ENCODE measurements at places on chromosomes 2 and 18.

- DNase-seq, result no peak
Measured at GRCh38 chr2:233892793-233893192, 24.4 kb upstream of the TRPM8 start.

DNA sequence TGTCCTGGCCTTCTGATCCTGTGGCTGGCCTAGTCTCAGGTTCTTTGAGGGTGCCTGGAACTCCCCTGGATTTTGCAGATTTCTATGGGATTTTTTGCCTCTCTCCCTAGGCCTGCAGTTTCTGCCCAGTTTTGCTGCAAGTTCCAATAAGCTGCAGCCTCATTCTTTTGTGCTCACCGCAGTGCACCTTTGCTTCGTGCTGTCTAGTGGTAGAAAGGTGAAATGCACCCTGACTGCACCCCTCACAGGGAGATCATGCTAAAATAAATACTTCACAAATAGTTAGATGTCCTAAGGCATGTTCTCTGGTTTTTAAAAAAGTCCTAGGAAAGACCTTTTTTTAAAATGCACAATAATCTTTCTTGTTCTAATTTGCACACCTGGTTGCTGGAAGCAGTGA lies 72.5 kb downstream of the GNAL start:
- DNase-seq, result no peak

DNA sequence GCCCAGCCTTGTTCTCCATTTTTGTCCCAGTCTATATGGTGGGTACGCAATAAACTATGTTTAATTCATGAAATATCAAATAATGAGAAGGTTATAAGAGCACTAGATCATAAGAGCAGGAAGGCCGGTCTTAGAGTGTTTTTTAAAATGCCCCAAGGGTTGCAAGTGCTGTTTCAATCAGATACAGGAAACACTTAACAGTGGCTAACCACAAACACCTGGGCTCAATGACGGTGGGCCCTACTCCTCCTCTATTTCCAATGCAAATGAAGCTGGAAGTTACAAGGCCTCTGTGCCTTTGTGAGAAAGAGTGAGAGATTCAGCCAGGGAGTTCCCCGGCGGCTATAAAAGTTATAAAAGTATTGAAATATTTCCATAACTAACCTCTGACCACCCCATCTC lies 18.9 kb upstream of the WDR33 start:
- DNase-seq, result peak; percentile 72

DNA sequence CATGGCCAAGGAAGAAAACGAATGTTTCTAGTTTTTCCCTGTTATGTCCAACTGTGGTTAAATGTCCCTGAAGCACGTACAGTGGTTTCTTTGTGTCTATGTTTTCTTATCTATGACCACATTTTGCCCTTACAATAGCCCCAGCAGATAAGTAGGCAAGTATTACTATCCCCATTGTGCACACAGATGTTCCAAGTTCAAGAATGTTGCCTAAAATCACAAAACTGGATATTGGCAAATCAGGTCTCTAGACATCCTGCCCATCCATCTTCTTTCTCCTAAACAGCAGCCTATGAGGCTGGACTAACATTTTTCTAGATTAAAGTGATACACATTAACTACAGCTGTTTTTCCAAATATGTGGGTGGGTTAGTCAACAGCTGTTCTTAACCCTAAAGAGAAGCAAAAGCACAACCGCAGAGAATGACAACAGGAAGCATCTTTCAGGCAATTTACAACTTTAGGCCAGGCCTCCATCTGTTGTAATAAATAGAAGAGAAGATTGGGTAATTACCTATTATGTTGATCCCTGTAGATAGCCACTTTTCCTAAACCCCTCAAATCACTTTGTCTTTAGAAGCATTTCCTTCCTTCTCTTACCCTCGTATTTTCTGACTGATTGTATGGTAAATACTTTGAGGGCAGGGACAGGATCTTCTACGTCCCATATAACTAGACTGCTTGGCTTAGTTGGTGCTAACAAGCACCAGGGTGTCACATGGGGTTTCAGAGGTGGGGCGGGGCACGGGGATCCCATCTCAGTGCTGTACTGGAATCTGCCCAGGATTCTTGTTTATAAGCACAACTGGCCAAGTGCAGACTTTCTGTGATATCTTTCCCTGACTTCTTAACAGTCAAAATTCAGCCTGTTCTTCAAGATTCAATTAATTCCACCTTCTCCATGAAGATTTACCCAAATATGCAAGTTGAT lies 132.1 kb upstream of the SETBP1 start:
- no peak for DNase-seq

DNA sequence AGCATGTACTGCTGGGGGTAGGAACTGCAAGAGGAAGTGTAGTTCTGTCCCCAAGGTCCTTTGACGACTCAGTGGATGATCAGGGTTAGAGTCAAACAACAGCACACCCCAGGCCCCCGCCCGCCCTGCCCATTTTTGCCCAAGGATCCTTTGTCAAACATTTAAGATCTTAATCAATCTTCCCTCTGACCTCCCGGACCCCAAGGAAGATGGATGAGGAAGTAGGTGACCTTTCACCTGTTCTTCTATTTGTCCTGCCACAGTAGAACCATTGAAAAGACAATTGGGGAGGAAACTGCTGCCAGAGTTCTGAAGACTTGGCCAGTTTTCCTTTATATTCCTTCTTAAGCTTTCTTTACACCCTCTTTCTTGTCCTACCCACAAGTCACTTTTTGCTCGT lies 12.1 kb downstream of the EPHA4 start:
- DNase-seq, result no peak

DNA sequence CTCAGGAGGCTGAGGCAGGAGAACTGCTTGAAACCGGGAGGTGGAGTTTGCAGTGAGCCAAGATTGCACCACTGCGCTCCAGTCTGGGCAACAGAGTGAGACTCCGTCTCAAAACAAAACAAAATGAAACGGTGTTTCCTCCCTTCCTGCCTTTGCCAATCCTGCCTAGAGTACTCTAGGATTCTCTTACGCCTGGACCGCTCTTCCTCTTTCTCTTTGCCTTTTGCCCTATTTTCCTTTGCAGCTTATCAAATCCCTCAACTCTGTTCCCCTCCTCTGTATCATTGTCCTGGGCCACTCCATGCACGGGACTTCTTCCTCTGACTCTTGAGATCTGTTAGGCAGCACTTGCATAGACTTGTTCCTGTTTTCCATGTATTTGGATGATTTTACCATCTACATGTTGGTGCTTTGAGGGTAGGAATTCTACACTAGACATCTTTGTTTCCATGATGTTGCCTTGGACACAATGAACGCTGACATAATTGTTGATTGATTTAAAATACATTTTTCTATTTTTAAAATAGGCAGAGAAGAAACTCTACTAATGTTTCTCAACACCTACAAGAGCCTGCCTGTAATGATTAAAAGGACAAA lies 24.8 kb upstream of the ACYP2 start:
- no peak for DNase-seq

- no peak for DNase-seq
Measured at GRCh38 chr2:1405967-1406366, 7.3 kb upstream of the TPO start.

GRCh38 chr2:35510636-35511035 lies 844.9 kb upstream of the CRIM1 start:
- no peak for DNase-seq

GRCh38 chr2:201858281-201859184 lies 52.2 kb downstream of the CDK15 start:
- no peak for DNase-seq

DNA sequence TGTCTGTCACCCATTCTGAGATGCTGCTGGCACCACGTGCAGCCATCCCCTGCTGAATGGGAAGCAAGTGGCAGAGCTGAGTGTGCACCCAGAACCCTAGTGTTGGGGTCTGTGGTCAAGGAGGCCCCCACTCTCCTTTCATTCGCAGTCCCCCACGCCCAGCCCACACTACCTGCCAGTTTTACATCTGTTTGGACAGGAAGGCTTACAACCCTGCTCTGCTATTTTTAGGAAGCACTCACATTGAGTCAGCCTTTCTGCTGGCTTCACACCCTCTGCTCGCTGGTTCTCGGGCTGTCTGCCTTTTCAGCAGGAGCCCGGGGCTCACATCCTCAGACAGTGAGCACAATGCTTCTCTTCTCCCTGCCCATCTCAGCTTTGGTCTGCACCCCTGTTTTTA lies 10.7 kb upstream of the ADCY3 start:
- no peak for DNase-seq

GRCh38 chr18:58668211-58668610 lies 3.1 kb upstream of the MALT1 start:
- no peak for DNase-seq

DNA sequence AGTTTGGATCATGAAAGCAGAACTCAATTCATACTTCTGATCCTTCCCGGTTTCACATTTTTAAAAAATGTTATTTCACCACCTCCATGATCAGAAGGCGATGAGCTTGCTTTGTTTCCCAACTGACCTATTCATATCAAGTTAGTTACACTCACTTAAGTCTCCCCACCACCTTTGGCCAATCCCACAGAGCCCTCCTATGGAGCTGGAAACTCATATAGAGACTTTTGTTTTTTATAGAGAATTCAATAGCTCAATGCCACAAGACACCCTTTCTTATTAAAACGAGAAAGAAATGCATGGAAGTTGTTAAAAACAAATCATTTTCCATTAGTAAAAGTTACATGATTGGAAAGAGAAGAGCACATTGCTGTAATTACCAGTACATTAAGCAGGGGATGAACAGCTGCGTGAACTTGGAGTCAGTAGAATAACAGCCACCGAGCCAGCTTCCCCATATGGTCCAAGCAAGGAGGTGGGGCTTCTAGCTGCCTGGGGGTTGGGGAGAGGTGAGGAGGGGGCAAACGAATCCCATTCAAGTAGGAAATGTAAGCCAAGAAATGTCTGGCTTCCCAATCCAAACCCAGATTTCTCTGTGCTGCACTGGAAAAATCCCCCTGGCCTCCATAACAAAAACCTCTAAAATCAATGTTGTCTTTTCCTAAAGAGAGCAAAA lies 614.5 kb downstream of the IRS1 start:
- DNase-seq, result no peak

DNA sequence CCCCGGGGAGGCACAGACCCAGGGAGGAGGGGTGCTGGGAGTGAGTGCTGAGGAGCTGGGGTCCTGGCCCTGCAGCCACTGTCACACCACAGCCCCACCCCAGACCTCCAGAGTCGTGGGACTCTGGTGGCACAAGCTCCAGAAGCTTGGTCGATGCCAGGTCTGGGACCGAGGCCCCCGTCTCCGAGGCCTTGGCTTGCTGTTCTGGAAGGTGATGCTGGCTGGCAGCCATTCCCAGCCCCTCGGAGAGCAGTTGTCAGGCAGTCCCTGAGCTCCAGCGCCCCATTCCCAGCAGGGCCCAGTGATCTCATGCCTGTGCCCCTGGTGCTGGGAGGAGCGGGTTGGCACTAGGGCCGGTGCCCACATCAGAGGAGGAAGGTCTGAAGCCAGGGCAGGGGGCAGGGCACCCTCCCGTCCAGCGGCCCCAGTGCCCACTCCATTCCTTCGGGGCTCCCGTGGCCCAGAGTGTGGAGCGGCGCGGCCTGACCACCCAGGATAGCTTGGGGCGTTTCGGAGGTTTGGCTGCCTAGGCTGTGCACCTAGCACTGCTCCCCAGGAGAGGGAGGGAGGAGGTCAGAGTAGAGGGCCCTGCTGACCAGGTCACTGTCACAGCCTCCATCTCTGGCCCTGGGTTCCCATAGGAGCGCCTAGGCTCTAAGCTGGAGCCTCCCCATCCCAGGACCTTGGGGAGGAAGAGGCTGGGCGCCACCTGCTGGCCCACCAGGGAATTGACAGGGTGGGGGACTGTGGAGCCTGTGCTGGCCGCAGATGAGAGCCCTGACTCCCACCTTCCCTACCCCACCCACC lies 16.8 kb upstream of the ALPI start:
- DNase-seq, result peak; percentile 38

DNA sequence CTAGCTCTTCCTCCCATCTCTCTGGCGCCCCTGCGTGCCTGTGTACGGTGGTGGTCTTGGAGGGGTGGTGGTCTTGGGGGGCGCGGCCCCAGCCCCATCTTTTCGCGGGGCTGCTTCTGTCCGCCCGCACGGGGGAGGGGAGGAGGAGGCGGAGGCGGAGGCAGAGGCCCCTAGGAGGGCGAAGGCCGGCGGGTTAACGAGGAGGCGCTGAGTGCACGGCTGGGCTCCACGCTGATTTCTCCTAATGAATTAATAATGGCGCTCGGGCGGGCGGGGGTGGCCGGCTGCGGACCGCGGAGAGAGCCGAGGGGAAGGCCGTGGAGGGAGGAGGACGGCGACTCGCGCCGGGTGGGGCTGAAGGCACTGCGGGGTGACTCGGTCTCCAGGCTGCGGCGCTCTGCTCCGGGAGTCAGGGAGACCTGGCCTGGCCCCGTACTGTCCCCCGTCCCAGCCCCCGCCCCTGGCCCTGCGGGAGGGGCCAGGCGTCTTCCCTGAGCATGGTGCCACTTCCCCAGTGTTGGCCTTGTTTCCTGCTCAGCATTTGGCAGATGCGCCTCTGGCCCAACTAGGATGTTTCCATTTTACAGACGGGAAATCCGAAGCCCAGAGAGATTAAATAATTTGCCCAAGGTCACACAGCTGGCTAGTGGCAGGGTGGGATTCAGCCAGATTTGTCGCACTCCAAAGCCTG lies 6.0 kb downstream of the GAREM2 start:
- DNase-seq, result no peak

GRCh38 chr2:230968921-230969658 lies 26.8 kb upstream of the SPATA3 start:
- no peak for DNase-seq

DNA sequence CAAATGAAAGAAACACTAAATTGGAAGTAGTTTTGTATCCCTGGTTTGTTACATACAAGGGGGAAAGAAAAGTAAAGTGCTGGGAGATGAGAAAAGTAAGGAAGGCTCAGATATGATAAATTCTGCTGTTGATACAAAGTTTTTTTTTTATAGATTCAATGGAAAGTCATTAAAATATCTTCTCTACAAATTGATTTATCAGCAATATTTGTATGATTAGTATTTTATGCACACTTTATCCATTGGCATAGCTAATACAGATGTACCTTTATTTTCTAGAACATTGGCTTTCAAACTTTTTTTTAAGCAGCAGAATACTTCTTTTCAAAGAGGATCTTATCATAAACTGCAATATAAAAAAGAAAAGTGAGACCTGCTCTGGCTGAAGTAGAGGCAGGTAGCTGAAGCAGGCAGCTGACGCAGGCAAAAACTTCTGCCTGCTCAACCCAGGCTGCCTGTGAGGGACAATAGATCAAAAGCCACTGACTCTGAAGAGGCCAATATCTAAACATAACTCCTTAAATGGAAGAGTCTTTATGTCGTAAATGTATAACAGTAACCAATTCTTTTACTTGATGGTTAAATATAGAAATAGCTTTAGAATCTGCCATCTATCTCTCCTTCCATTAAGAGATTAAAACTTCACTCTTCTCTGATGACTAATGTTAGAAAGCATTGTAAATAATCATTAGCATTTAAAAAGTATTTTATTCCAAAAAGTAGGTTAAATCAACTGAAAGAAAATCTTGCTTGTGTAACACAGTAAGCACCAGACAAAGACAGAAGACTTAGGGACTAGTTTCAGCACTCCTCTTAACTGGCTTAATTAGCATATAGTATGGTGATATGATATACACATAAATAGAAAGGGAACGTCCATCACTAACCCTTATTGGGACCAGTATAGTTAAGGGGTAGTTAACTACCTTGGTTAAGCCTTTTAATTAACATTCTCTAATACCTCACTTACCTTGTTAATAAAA lies 174.2 kb downstream of the SLC39A10 start:
- DNase-seq, result no peak

Data from CD4-positive, alpha-beta T cell treated with Interleukin-1 beta for 1 hour (primary cell).